ENCODE measurements at places on chromosomes 6 and 20.

GRCh38 chr20:51985013-51985415, 182.7 kb upstream of the SALL4 start:
- DNase-seq, result peak; percentile 90

GRCh38 chr6:148422085-148422484, 79.4 kb downstream of the SASH1 start:
- DNase-seq, result no peak

DNA sequence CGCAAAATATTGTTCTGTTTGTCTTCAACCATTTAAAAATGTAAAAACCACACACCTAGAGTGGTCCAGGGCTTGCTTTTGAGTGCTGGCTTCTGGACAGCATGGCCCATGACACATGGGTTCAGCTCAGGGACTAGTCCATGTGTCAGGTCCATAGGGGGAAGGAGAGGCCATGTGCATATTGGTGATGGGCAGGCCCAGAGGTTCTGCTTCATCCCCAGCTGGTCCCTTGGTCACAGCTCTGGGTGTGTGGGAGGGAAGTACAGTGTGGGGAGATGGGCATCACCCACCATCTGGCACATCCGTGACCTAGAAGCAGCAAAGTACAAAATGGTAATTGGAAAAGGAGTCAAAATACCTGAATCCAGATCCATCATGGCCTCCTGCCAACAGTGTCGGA, 50.7 kb downstream of the STK35 start:
- no peak for DNase-seq

GRCh38 chr6:26555505-26556262, 17.5 kb downstream of the HMGN4 start:
- no peak for DNase-seq

DNA sequence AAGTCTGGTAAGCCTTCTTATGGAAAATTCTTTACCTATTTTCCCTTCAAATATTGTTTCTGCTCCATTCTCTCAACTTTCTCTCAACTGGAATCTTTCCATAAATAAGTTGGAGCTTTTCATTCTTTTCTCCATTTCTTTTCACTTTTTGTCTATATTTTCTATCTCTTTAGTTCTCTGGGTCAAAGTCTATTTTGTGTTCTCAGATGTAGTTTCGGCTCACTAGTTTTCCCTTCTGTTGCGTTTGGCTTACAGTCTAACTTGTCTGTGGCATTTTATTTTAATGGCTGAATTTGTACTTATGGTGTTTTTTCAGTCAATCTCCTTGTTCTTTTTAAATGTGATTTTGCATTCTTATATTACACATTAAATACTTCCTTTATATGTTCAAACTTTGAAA, 14.1 kb upstream of the SLC22A2 start:
- no peak for DNase-seq

GRCh38 chr6:169806701-169807100, 55.3 kb downstream of the ERMARD start:
- no peak for DNase-seq

DNA sequence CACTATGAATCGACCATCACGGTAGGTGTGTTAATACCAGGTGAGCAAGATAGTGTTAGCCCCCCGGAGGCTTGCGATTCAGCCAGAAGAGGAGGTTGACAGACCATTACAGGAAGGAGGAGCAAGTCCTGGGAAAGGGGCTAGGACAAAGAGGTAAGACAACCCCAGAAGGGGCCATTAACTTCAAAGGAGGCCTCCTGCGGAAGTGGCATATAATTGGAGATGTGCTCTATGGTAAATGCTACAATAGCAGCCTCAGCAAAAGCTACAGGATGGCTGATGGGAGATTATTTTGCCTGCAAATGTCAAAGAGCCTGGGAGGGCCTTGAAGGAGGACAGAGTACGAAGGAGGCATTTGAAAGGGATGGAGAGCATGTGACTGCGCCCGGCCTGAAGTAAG, 108.6 kb upstream of the CITED2 start:
- DNase-seq, result no peak

DNA sequence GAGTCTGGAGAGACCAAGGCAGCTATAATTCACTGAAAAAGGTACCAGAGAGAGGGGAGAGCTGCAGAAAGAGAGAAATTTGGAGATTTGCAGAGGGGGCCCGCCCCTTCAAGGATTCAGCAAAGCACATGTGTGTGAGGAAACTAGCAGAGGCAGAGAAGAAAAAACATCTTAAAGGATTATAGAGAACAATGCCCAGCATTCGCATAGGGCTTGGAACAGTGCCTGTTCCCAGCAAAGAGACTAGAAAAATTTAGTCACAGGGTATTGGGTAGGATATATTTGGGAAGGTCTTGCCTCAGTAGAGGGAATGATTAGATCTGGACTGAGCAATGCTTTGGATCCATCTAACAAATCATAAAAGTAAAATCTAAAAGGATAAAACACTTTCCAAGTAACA, 44.0 kb downstream of the SRPK1 start:
- no peak for DNase-seq

DNA sequence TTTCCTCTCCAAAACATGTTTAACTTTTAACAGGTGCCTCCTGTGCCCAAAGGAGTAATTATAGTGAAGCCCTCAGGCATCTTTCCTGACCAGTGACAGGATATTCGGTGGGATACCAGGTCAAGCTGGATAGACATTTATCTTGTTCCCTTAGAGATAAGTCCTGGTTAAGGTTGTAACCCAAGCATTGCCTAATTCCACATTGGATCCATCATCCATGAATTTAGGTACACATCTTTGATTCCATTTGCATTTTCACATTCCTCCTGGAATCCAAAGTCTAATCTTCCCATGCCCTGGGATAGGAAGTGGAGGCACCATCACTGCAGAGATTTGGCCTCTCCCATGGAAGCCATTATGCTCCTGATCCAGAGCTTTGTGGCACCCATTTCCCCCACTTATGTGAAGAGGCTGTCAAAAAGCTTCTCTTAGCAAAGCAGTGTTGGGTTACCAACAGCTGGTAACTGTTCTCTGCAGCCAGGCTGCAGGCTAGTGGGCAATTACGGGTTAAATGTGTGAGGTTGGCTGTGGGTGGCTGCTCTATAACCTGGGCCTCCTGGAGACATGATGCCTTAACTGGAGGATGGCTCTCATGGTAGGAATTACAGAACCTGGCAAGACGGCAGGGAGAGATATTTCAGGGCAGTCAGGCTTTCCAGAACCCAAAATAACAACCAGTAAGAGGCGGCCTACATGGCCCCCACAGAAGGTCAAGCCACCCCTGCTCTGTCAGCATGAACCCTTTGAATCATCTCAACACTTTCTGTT, 96.9 kb upstream of the VGLL2 start:
- DNase-seq, result no peak

GRCh38 chr6:139037490-139037889, 8.9 kb downstream of the ABRACL start:
- DNase-seq, result no peak

DNA sequence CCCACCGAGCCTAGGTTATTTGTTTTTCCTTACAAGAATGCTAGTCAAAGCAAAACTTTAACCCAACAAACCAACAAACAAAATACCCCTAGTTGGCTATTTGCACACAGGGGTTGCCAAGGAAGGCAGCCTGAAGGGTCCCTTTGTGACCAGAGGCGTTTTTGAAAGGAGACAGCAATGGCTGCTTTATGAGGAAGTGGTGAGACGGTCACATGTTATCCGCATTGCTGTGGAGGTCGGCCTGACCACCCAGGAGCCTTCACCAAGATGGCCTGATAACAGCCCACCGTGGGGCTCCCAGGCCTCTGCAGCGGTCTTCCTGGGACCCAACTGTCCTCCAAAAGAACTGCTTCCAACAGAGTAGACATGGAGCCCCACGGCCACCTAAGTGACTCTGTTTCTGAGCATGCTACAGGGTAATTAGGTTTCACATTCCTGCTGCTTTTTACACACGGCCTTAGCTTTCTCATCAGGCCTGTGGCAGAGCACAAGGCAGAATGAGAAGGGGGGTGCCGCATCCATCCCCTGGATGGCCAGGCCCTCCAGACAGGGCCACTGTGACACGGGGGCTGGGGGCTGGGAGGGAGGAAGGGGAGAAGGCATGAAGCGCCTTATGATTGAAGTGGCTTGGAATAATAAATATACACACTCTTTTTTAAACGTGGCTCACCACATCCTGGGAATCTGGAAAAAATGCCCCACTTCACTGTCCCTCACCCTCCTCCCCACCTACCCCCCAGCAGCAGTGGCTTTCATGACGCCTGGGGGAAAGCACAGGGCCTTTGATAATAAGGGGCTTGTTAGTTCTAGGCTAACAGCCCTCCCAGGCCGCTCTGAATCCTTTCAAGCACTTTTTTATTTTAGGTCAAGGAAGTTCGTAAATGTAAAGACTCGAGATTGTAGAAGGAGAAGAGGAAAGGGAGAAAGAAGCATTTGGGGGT, 86.0 kb downstream of the CLIC5 start:
- no peak for DNase-seq

GRCh38 chr6:16168858-16169257, 40.0 kb downstream of the MYLIP start:
- DNase-seq, result no peak

DNA sequence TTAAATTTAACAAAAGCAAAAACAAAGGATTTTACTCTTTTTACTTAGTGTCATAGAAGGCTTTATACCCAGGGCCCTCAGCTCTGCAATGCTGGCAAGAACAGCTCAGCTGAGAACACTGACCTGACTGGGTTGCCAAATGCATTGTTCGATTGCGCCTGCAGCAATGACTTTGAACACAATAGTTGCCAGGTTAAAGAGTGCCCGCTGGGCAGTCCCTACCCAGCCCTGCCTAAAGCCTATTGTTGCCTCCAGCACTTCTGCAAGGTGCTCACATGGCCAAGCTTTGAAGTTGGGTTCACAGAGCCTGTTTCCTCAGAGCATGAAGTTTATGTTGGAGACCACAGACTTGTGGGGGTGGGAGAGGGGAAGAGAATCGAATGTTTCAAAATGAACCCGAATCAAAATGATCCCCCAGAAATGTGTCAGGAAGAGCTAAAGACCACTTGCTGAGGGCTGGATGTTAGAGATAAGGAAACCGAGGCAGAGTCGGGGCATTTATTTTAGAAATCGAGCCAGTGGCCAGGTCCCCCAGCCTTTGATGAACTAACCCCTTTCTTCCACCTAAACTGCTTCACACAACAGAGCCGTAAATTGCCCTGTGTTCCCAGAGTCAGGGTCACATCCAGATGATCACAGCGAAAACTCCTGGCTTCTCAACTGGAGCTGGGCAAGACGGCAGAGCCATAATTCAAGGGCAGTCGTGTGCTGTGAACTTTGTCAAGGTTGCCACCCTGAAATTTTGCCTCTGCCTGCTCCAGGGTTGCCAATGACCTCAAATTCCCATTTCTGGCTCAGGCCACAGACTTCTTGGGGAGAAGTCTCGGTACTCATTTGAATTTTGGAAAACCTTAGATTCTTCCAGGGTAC, 55.0 kb downstream of the FOXA2 start:
- DNase-seq, result no peak

- no peak for DNase-seq
These were observed 86.6 kb downstream of the CD40 start for GRCh38 chr20:46204594-46205186.

DNA sequence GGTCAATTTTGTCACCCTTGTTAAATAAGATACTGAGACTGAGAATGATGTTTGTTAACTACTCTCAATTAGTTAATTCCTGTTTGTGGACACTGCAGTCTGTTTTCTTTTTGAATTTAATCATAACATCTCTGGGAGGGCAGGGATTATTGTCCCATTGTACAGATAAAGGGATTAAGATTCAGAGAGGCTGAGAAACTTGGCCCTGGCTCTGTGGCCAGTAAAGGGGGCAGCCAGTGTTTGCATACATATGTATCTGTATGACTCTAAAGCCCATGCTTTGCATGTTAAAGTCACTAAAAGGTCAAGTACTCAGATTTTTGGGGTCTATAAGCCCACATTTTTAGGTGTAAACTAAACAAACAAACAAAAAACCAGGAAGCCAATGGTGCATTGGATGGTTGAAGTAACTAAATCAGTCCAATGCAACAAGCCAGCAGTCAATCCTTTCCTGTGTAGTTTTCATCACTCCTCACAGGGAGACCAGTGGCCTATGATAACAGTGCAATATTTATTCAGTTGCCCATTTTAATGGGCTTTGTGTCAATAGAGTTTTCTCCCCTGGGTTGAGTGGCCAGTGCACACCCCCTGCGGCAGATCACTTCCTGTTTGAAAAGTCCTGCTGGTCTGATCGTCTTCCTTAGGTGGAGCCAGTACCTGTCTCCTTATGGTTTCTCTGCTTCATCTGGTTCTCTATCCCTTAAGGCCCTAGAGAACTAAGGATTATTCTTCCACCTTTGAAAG, 106.7 kb downstream of the SLX4IP start:
- no peak for DNase-seq

DNA sequence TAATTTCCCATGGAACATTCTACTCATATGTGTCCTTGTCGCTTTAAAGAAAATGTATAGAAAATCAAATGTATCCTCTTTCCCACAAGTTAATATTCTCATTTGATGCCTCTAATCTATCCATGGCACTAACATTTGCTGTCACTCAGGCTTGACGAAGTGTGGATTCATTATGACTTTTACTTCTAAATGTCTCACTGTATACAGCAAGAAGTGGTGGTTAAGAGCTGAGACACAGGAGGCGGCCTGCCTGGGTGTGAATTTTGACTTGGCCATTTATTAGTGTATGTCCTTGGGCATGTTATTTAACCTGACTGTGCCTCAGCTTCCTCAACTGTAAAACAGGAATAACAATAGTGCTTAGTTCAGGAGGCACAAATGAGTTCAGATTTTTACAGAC, 70.0 kb downstream of the TRMT6 start:
- no peak for DNase-seq

GRCh38 chr20:28616354-28616753, 2641.1 kb upstream of the DEFB115 start:
- DNase-seq, result no peak

DNA sequence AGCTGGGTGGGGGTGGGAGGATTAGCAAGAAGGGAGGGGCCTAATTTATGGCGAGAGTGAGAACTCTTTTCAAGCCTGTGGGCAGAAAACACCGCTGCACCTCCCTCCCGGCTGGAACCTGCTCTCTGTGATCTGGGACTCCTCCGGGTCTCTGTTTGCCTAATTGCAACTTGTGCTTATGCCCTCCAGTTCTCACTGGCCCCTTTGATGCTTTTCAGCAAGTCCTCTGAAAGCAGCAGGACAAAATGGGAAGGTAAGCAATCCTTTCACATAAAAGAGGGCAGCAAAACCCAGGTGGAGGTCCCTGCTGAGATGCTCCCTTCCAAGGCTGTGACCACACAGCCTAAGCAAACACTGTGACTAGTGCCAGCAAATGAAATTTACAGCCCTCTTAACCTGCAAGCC, 523.0 kb upstream of the FLRT3 start:
- DNase-seq, result no peak

- DNase-seq, result peak; percentile 63
These were observed 176.5 kb downstream of the SLC16A10 start for GRCh38 chr6:111263837-111264236.

- DNase-seq, result no peak
These were observed 95.9 kb upstream of the PRL start for GRCh38 chr6:22392711-22393110.

DNA sequence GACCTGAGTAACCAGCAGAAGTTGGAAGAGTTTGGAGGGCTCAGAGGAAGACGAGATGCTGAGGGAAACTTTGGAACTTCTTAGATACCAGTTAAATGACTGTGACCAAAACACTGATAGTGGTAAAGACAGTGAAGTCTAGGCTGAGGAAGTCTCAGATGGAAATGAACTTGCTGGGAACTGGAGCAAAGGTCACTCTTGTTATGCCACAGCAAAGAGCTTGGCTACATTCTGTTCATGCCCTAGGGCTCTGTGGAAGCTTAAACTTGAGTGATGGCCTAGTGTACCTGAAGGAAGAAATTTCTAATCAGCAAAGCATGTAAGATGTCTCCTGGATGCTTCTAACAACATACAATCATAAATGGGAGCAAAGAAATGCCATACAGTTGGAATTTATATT, 24.7 kb downstream of the WDR27 start:
- no peak for DNase-seq
